Activated CD4-positive, alpha-beta memory T cell treated with anti-CD3 and anti-CD28 coated beads for 36 hours (primary cell): ENCODE measurements at places on chromosomes 2 and 18. TPM values are rescaled to one million over a fixed set of nuclear protein-coding genes. Genes with fewer than 3 reads are reported as not detected.

Gene HK2
- total RNA-seq: 53.5 TPM

Gene KDSR
- total RNA-seq: 72.8 TPM

Gene DCC
- total RNA-seq: not detected

Gene CNDP2
- 147 TPM for total RNA-seq

- DNase-seq: no peak
Observed at GRCh38 chr2:111105926-111106325, 14.8 kb upstream of the BCL2L11 start.

DNA sequence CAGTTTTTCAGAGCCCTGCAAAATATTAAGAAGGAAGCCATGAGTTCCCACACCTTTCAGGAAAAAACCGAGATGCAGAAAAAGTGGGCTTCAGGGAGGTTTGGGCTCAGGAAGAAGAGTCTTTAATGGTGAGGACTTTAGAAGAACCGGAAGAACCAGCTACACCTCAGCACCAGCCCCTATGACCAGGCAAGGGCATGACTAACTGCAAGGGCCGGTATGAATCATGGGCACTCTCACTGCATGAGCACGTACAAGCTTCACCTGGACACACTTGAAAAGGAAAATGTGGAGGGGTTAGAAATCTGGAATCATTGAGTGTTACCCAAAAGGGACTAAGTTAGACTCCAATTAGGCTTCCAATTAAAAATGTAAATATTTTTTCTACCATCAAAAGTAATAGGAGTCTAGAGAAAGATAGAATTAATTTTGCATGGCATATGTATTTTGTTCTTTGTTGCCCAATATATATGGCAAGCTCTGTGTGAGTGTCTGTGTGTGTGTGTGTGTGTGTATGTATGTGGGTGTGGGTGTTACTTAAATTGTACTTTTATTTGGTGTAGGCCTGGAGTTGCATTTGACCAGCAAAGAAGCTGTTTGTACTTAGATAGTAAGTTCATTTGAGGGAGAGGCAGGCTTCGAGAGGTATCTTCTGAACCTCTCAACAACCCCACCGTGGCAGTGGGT is 66.5 kb upstream of the THUMPD2 start:
- H3K4me3 ChIP-seq: no peak overlapping the region
- no peaks in the 10 kb centered on the region for H3K4me1 ChIP-seq
- H3K27me3 ChIP-seq: peaks cover 17% of the 10 kb centered on the region
- no peak overlapping the region for H3K27ac ChIP-seq
- H3K36me3 ChIP-seq: no peaks in the 10 kb centered on the region

DNA sequence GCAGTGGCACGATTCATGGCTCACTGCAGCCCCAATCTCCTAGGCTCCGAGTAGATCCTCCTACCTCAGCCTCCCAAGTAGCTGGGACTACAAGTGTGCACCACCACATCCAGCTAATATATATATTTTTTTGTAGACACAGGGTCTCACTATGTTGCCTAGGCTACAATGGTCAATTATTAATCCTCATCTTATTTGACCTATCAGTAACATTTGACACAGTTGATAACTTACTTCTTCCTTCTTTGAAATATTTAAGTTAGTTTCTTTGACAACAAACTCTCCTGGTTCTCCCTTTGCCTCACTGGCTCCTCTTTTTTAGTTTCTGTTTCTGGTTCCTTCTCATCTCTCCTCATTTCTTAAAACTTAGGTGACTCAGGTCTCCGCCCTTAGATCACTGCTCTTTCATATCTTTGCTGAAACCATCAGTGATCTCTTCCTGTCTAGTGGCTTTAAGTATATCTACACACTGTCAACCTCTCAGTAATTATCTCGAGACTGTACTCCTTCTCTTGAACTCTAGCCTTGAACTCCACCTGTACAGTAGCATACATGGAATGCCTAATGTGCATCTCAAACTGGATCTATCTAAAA is 11.5 kb downstream of the PGAP1 start:
- H3K4me3 ChIP-seq: peak overlapping the region; percentile 10
- H3K36me3 ChIP-seq: peaks cover 66% of the 10 kb centered on the region
- H3K27ac ChIP-seq: peak overlapping the region; percentile 93
- DNase-seq: no peak
- H3K27me3 ChIP-seq: no peaks in the 10 kb centered on the region

DNA sequence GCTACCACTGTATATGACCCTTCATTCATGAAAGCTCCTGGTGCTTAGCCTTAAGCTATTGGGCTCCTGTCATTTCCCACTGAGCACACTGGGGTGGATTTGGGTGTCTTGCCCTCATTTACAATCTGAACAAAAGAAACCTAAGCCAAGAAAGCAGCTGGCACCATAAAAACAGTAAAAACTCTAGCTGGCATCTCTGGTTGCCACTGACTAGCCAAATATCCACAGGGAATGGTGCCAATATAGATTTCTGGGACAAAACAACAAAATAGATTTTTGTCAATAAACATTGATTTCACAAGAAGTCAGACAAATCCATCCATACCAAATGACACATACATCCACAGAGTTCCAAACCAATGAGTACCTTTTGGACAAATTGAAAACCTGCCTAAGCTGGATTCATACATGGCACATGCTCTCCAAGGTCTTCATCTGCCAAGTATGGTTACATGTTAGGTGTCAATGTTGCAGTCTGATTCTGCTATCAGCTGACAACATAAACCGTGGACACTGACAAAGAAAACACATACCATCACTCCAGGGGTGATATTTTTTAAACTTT is 1081.5 kb upstream of the ZEB2 start:
- no peaks in the 10 kb centered on the region for H3K27me3 ChIP-seq
- DNase-seq: no peak
- H3K4me1 ChIP-seq: no peaks in the 10 kb centered on the region
- H3K4me3 ChIP-seq: no peak overlapping the region
- no peak overlapping the region for H3K27ac ChIP-seq

DNA sequence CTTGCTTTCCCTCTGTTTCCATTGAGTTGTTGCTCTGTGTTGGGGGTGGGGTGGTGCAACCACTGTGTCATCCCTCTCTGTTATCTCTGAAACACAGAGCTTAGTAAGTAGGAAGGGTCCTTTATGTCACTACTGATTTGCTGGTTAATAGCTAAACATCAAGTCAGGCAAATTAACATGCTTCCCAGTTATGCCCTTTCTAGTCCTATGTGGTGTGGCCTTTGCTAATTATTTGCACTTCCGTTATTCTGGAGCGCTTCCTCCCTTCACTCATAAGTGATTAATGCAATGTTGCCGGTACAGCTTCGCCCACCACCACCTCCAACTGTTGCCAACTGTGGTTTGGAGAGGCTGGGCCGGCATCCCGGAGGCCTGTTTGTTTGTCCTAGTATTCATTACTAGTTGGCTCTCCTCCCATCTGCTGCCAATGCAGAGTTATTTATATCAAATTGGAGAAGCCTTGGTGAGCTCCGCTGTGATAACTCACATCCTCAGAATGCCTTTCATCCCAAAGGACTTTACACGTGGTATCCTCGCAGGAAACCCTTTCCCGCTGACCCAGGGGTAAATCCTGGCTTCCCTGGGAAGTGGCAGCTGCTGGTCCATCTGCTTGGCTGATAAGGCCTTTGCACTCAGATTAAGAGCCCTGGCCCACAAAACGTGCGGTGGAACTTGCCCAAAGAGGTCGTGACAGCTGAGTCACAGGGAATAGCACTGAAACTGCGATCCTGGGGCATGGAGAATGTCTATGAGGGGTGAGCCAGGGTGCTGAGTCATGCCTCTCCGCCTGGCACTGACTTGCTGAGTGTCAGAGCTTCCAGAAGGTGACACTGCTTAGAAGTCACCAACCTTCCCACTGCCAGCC is 72.0 kb upstream of the ZCCHC2 start:
- H3K4me1 ChIP-seq: peaks cover 22% of the 10 kb centered on the region
- H3K27ac ChIP-seq: no peak overlapping the region
- H3K27me3 ChIP-seq: peaks cover 15% of the 10 kb centered on the region
- no peaks in the 10 kb centered on the region for H3K36me3 ChIP-seq

DNA sequence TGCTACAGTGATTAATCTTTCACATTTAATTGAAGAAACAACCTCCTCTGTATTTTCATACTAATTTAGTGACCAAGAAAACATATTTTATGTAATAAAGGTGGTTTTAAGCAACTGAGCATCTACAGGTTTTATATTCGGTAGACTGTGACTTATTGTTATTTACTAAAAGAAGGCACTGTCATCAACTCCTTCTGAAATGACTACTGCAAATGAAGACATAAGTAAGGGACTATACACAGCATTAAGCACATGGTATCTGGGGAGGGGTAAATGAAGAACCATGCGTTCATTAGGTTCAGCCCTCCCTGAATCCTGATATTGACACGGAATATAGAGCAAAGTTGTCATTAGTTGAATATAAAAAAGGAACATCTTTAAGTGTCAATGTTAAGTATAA is 4.3 kb downstream of the CDH20 start:
- H3K36me3 ChIP-seq: no peaks in the 10 kb centered on the region
- no peak overlapping the region for H3K27ac ChIP-seq
- DNase-seq: no peak
- peaks cover 11% of the 10 kb centered on the region for H3K27me3 ChIP-seq

DNA sequence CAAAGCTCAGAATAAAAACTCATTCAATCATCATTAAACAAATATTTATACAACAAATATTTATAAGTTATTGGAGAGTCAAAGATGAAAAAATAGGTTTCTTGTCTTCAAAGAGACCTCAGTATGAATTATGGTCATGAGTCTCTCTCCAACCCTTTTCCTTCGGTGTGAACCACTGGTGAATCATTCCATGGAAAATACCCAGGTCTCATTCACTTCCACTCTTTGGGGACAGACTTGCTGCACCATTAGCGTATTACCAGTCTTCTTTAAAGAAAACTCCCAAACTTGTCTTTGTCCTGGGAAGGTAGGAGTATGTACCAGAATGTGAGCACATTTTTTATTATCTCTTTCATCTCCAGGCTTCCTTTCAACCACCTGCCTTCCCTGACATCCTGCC is 257.4 kb upstream of the RBMS1 start:
- H3K4me3 ChIP-seq: no peak overlapping the region
- H3K27me3 ChIP-seq: peaks cover 4% of the 10 kb centered on the region
- no peaks in the 10 kb centered on the region for H3K36me3 ChIP-seq
- H3K27ac ChIP-seq: no peak overlapping the region

DNA sequence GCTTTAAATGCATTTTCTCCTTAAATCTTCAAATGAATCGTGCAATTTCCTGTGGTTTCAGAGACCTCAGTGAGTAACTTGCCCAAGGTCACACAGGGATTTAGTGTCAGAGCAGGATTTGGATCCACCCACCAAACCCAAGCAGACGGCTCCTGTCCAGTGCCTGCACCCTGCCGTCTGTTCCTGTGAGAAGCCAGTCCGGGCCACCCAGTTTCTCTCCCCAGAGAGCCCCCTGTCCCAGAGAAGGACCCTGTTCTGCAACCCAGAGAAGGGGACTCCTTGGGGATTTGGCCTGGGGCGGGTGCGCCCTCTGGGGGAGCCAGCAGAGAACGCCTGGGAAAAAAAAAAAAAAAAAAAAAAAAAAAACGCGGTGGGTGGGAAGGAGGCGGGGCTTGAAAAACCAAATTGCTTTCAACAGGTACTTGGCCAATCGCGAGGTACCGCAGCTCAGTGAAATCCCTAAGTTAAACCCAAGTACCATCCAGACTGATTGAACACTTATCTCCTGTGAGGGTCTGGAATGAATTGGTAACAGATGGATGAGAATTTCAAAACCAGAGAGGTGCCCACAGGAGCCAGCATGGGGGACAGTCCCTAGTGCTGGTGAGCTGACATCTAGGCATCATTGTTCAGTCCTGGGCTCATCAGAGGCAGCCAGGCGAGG is 30.9 kb upstream of the REEP1 start:
- no peaks in the 10 kb centered on the region for H3K27me3 ChIP-seq
- H3K4me1 ChIP-seq: peaks cover 30% of the 10 kb centered on the region
- DNase-seq: peak; percentile 54
- no peaks in the 10 kb centered on the region for H3K36me3 ChIP-seq

DNA sequence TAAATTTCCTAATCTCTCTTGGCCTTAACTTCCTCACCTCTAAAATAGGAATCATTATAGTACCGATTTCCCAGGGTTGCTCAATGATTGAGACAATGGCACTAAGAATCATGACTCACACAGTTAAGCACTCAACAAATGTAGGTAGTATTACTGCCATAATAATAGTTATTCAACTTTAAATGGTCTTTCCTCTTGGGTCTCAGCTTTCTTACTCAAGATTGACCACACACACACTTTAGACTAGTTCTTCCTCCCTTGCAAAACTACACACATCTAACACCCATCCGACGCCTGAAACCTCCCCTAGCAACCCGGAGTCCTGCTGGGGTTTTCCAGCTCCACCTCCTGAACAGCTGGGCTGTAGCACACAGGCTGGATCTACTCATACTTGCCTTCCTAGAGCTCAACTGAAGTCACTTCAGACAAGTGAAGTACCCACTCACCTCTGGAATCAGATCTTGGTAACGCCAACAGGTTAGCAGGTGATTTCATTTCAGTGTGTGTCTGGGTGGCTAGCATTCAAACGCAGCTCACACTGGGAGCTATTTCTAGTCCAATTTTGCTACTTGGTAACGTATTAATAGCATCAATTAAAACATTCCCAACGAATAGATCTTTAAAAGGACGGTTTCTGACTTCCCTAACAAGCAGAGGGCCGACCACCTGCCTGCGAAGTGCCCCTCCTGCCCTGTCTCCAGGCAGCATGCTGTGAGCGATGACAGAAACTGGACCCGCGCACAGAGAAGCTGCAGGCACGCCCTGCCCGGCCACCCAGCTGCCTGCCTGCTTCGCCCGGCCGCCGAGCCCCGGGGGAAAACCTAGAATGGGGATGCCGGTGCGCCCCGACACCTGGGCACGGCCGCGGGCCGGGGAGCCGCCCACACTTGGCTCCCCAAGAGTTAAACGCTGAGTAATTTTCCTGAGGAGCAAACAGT is 1.1 kb downstream of the UXS1 start:
- peak; percentile 85 for DNase-seq
- H3K4me3 ChIP-seq: peak overlapping the region; percentile 81
- peaks cover 15% of the 10 kb centered on the region for H3K36me3 ChIP-seq
- peaks cover 50% of the 10 kb centered on the region for H3K4me1 ChIP-seq
- H3K27me3 ChIP-seq: peaks cover 2% of the 10 kb centered on the region
- peak overlapping the region; percentile 87 for H3K27ac ChIP-seq

DNA sequence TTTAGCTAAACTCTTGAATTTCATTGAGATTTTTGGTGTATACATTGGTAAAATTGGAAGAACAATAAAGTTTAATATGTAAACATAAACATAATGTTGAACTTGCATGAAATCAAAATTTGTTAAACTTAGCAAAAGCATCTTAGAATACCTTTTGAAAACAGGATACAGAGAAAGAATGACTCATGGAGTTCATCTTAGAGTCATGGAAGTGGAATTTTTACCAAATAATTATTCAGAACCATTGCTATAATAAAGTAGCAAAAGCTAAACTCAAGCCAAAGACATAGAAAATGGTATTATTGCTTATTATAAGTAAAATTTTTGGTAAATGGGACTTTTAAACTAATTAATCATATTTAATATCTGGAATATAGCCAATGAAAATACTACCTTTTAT is 841.6 kb upstream of the SLC39A10 start:
- H3K4me1 ChIP-seq: no peaks in the 10 kb centered on the region
- no peak for DNase-seq
- no peaks in the 10 kb centered on the region for H3K27me3 ChIP-seq
- H3K27ac ChIP-seq: no peak overlapping the region
- H3K4me3 ChIP-seq: no peak overlapping the region

GRCh38 chr2:177287814-177288213 is 23.3 kb upstream of the NFE2L2 start:
- H3K4me3 ChIP-seq: no peak overlapping the region
- no peak overlapping the region for H3K27ac ChIP-seq
- peaks cover 29% of the 10 kb centered on the region for H3K4me1 ChIP-seq
